ENCODE measurements at places on chromosomes 7 and 10. TPM values are rescaled to one million over a fixed set of nuclear protein-coding genes. Genes with fewer than 3 reads are reported as not detected.
A peak's percentile ranks its signal among the peaks of the same experiment; 100 is the strongest.

MYL10 gene
- total RNA-seq = not detected

- H3K36me3 ChIP-seq = no peaks in the 10 kb centered on the region
- no peak overlapping the region for H3K27ac ChIP-seq
- no peak for DNase-seq
These were observed 21.4 kb upstream of the SLIT1 start for GRCh38 chr10:97207131-97207530.

DNA sequence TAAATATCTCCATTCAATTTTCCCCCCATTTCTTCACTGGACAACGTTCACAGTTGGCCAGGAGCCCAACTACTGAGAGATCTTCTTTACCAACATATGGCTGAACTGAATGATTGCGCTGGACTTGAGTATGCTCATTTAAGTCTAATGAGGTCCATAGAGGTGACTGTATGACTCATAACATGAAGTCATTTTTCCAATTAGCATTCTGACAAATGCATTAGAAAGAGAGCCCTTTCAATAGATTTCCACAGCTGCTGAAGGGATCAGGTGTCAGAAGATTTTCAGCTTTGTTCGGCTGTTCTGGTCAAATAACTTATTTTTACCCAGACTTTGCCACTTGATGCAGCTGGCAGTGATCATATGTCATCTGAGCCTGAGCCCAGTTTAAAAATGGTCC lies 438.0 kb downstream of the ETV1 start:
- DNase-seq = no peak
- H3K36me3 ChIP-seq = no peaks in the 10 kb centered on the region
- H3K4me1 ChIP-seq = no peaks in the 10 kb centered on the region
- H3K27me3 ChIP-seq = no peaks in the 10 kb centered on the region
- H3K27ac ChIP-seq = no peak overlapping the region

- no peaks in the 10 kb centered on the region for H3K36me3 ChIP-seq
- no peak overlapping the region for H3K4me3 ChIP-seq
- H3K27me3 ChIP-seq = peaks cover 4% of the 10 kb centered on the region
- no peaks in the 10 kb centered on the region for H3K4me1 ChIP-seq
- DNase-seq = no peak
- H3K27ac ChIP-seq = no peak overlapping the region
These were observed 269.9 kb downstream of the SEC23IP start for GRCh38 chr10:120162471-120162870.

- H3K27me3 ChIP-seq = no peaks in the 10 kb centered on the region
- no peaks in the 10 kb centered on the region for H3K4me1 ChIP-seq
- H3K27ac ChIP-seq = no peak overlapping the region
- H3K36me3 ChIP-seq = no peaks in the 10 kb centered on the region
These were observed 185.4 kb downstream of the CYP26A1 start for GRCh38 chr10:93259126-93259525.

- no peaks in the 10 kb centered on the region for H3K27me3 ChIP-seq
- H3K4me3 ChIP-seq = no peak overlapping the region
- DNase-seq = peak; percentile 9
- H3K4me1 ChIP-seq = no peaks in the 10 kb centered on the region
- H3K27ac ChIP-seq = no peak overlapping the region
These were observed 253.7 kb upstream of the PFKP start for GRCh38 chr10:2813693-2814092.

All from activated CD4-positive, alpha-beta T cell treated with anti-CD3 and anti-CD28 coated beads, Interleukin-2, amount 10 ng/mL, durations not matched to agents 24 days and 14 days (primary cell).